Left renal cortex interstitium (tissue), 4 donors: ENCODE measurements at places on chromosomes 1 and 21.

DNA sequence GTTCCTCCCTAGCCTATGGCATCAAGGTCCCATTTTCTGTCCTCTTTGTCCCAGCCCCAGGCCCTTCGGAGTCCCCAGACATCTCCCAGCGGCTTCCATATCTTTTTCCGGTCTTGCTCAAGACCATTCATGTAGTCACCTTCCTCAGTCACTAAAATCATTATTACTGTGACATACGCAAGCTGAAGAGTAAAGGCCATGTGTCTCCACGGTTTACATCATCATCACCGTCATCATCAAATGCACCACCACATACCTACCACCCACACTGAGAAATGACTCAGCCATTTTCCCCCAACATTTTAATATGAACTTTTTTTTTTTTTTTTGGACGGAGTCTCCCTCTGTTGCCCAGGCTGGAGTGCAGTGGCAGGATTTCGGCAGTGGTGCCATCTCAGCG, 43.4 kb downstream of the FHAD1 start:
- no peak for DNase-seq

DNA sequence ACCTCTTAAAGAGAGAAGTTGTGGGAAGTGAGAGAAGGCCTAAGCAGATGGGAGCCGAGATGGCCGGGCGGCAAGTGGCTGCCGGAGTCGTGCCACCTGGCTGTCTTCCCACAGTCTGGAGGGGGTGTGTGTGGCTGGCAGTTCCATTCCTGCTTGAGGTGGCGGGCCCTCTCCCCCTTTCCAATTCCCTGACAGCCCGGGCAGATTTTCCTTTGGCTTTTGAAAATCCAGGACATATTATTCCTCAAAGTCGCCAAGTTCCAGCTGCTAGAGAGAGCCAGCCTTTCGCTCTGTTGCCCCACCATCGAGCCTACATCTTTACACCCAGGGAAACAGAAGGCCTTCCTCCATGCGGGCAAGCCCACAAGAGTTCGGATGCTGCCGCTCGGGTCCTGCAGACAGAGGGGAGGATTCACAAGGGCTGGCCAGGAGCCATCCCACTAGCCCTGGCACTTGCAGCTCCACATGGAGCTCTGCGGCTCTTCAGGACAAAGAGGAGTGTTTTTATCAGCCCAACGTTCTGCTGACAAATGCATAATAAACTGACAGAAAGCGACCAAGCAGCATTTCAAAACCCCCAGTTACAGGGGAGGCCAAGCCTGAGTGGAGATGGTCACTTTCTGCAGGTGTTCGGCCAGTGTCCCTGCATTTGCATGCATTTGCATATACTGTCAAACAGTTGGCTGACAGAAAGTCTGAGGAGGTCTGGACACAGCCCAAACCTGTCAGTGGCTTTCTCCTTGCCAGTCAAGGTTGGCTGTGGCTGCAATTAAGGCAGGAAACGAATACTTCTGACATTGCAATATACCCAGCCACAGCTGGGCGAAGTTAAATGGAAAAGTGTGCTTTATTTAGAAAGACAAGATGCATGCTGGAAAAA, 45.9 kb downstream of the OLIG1 start:
- no peak for DNase-seq

- no peak for DNase-seq
These were observed 31.1 kb upstream of the UAP1 start for GRCh38 chr1:162530307-162530987.

GRCh38 chr1:94949681-94950661, 23.1 kb upstream of the CNN3 start:
- DNase-seq, result no peak

- no peak for DNase-seq
These were observed 2.7 kb upstream of the OLIG2 start for GRCh38 chr21:33022828-33023573.

GRCh38 chr1:205091043-205091740, 6.9 kb upstream of the TMEM81 start:
- no peak for DNase-seq

DNA sequence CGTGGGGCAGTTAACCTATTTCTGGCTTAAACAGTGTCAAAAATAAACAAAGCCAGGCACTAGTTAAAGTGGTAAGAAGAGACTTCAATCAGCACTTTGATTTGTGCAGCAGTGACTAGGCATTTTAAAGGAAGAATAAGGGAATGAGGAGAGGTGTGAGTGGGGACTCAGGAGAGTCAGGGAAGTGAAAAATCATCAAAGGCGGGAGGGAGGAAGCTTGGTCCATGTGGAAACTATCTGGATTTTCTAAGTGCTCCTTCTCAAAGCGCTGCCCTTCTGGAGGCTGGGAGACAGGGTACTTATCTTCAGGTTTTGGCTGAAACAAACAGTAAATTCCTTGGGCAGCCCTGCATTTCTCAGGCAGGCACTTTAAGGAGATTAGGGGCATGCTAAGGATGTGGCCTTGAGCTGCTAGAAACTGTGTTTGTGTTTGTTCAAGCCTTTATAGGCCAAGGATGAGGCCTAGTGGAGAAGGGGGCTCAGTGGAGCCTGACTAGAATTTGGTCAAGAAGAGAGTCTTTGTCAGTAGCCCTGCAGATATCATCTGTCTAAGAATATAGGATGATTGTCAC, 486.5 kb downstream of the SIPA1L2 start:
- DNase-seq, result no peak

DNA sequence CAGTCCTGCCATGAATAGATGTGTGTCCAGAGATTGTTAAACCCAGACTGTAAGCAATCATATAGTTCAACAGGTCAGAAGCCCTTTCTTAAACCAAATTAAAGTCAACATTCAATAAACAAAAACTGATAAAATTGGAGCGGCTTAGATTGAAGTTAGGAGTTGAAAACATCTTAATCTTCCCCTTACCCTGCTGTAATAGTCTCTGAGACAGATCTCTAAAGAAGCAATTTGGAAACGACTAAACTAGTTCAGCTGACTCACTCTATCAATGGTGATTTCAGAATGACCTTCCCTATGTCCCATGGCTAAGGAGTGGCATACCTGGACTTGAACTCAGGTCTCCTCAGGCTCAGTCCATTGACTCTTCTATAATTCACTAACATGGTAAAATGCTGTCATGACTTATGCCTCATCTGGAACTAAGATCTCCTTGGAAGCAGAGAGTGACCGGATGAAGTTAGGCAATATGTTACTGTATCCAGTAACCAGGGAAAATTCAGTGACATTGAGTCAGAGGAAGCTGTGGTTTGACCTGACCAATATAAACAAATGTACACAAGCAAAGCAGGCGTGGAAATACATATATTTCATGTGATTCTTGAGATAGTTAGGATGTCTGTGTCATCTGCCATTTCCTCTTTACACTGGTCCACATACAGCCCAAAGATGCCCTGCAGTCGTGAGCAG, 30.1 kb downstream of the SGIP1 start:
- no peak for DNase-seq

DNA sequence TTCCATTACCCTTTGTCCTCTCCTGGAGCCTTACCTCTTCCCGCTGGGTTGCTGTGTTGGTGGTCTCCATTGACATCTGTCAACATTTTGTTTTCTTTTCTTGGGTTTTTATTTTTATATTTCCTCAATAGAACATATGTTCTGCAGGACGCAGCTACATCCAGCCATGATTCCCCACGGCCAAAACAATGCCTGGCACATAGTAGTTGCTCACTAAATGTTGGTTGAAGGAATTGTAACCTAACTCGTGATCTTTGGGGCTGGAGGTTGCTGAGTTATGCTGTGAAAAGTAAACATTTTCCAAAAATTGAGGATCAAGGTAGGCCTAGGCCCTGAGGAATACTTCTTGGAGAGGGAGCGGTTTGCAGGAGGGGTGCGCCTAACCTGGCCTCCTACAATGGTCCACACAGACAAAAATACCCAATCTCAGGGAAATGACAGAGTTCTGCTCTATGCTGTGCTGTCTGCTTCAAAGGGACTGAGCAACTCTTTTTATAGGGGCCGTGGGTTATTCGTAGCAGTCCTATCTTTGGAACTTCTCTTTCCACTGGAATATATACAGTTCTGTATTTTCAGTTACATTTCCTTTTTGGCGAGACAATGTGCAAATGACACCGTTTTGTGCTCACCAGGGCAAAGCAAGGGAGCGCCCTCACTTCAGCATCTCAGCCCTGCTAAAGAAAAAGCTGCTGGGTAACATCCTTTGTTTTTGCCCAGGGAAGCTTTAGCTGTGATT, 1.4 kb downstream of the PDPN start:
- DNase-seq, result no peak

- DNase-seq, result no peak
These were observed 2.1 kb downstream of the VCAM1 start for GRCh38 chr1:100721526-100722207.

GRCh38 chr21:14403681-14404318, 20.9 kb upstream of the HSPA13 start:
- no peak for DNase-seq

DNA sequence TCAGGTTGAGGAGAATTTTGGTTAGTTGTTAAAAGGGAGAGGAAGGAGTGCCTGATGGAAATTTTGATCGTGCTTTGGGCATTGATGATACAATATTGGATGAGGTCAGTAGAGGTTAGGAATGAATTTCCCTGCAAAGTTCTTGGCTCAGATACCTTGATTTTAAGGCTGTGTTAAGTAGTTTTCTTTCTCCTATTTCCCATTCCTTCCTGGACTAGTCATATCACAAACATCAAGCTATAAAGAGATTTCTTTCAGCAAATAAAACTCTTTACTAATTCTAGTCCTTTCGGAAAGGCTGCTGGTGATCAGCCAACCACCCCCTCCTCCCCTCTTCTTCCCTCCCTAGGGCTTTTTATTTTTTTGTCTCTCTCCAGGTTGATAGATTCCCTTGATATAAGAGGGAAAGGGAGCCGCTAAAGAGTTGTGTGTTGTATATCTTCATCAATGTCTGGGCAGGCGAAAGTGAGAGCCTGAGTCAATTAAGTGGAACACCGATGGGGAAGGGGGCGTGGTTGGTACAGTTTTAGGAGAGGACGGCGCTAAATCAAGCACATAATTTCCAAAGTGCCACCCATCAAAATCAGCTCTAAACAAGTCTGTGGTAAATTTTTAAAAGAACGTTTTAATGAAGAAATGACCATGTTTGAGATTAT, 100.1 kb upstream of the PLXNA2 start:
- DNase-seq, result no peak

- DNase-seq, result no peak
These were observed 118.3 kb downstream of the GALNT2 start for GRCh38 chr1:230185076-230186001.

DNA sequence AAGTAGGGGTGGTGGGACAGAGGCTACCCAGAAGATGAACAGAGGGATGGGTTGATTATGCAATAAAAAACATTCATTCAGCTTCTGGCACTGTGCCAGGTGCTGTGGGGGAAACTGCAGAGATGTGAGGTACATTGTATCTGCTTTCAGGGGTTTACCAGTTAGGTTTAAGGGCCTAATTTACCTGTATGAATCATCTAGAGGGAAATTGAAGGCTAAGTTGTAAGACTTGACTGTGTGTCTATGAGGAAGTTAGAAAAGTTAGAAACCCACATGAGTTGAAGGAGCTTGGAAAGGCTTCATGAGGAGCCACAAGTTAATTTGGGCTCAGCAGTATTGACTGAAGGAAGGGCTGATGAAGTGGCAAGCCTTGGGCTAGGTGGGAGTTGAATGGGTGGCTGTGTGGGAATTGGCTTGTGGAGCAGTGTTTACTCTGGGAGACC, 36.7 kb upstream of the APOBEC4 start:
- no peak for DNase-seq

GRCh38 chr1:5151511-5151910, 497.1 kb downstream of the AJAP1 start:
- DNase-seq, result no peak

GRCh38 chr1:82517586-82517985, 716.9 kb downstream of the ADGRL2 start:
- no peak for DNase-seq

DNA sequence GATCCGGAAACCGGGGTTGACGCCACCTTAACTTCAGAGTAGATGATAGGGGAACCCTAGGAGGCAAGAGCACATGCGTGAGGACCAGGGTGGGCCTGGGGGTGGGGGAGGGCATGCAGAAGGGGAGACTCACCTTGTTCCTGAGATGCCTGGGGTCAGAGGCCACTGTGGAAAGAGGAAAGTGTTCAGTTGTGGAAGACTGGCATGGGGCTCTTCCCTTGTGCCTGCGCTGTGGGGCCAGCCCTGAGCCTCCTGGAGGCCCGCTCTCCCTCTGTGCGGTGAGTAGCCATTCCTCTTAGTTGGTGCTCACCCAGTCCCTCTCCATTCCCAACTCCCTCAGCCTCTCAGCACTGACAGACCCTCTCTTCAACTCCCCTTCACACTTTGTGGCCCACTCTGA, 36.6 kb downstream of the FCRL5 start:
- DNase-seq, result no peak

DNA sequence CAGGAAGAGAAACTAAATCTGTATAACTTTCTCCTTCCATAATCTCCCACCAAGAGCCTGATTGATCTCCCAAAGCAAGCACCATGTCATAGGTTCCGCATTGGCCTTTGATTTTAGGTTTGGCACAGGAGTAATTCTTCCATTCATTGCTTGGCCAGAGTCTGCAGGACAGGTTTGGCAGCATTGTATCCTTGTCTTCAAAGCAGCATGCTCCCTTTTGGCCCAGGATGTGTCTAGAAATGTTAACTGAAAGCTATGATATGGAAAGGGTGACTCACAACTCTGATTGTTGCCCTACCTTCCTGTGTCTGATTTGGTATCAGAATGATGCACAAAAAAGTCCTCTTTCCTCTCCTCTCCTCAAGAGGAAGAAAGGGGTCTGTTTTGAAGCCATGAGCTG, 824.3 kb upstream of the PRMT6 start:
- no peak for DNase-seq

- no peak for DNase-seq
These were observed 64.9 kb downstream of the ACOT7 start for GRCh38 chr1:6328696-6329095.

GRCh38 chr1:1876335-1876930, 14.5 kb downstream of the GNB1 start:
- DNase-seq, result no peak

GRCh38 chr1:167627615-167627864, 2.5 kb upstream of the RCSD1 start:
- DNase-seq, result no peak

DNA sequence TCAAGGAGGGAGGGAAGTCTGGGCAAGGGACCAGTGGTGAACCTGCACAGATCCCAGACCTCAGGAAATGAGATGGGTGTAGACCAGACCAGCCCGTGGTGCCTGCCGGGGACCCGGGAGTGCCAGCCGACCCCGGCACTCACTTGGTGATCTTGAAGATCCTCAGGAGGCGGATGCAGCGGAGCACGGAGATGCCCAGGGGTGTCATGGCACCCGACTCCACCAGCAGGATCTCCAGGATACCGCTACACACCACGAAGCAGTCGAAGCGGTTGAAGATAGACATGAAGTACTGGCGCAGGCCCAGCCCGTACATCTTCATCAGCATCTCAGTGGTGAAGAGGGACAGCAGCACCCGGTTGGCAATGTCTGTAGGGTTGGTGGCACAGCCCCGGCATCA, 34.5 kb downstream of the CACNA1S start:
- no peak for DNase-seq

GRCh38 chr1:38071312-38072256, 25.0 kb upstream of the POU3F1 start:
- no peak for DNase-seq

- no peak for DNase-seq
These were observed 6.0 kb upstream of the ACTRT2 start for GRCh38 chr1:3015269-3015635.

GRCh38 chr1:215473943-215474342, 93.2 kb upstream of the KCTD3 start:
- no peak for DNase-seq
